ENCODE measurements at places on chromosomes 11 and 22.
A peak's percentile ranks its signal among the peaks of the same experiment; 100 is the strongest.

- ATAC-seq = peak; percentile 69
These were observed 515.1 kb downstream of the INSC start for GRCh38 chr11:15629690-15630321.

DNA sequence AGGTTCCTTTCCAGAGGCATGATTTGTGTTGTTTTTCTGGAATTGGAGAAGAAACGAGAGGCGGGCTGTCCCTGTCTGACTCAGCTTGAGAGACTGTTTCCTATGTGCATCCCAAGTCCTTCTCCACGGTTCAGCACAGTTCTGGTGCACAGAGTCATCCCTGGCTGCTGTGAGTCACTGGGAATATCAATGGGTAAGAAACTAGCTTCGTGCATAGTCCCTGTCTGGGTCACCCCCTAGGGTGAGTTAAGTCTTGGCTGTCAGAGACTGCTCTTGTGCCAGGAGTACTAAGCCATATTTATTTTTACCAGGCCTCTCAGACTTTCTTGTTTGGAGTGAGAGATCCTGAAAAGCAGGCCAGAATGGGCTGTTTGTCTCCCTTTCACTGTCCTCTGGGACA, 2.4 kb upstream of the LRP4 start:
- peak; percentile 83 for ATAC-seq

- no peak for ATAC-seq
These were observed 2.4 kb upstream of the SSTR3 start for GRCh38 chr22:37214731-37215030.

GRCh38 chr11:17816232-17816931, 81.8 kb downstream of the KCNC1 start:
- no peak for ATAC-seq

- ATAC-seq = peak; percentile 38
These were observed 540 bp downstream of the MS4A14 start for GRCh38 chr11:60396799-60397198.

DNA sequence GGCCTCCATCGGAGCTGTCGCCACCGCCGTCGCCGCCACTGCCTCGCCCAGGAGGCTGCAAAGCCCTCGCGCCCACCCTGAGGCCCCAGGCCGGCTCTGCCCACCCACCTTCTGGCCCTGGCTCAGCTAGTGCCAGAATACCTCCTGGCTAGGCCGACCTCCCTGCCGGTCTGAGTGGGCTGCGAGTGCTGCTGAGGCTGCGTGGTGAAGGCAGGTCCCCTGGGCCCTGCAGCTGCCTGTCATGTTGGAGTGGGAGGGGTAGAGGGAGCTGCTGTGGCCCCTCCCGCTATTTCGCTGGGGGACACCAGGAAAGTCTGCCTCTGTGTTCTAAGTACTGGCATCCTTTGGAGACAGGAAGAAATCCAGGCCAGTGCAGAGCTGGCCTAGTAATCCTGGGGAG, 34.2 kb downstream of the LRRC10B start:
- no peak for ATAC-seq

DNA sequence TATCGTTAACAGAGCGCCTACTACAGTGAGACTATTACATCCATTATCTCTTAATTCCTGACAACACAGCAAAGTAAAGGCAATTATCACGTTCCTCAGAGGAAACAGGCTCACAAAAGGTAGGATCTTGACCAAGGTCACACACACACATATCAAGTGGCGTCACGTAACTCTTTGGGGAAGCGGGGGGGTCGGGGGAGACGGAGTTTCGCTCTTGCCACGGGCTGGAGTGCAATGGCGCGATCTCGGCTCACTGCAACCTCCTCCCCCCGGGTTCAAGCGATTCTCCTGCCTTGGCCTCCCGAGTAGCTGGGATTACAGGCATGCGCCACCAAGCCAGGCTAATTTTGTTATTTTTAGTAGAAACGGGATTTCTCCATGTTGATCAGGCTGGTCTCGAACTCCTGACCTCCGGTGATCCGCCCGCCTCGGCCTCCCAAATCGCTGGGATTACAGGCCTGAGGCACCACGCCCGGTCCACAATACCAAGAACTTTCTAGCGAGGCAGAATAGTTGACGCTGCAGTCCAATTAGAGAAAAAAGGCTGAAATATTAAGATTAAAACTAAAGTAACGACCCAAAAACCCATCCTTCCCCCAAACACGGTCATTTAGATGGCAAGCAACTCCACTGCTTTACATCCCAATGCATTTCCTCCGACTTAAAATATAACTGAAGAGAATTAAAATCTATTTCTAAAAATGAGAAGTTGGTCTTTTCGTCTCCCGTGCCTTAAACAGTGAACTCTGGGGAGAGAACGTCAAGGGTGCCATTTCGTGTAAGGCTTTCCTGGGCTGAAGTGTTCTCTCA, 1.2 kb downstream of the DDX17 start:
- no peak for ATAC-seq

DNA sequence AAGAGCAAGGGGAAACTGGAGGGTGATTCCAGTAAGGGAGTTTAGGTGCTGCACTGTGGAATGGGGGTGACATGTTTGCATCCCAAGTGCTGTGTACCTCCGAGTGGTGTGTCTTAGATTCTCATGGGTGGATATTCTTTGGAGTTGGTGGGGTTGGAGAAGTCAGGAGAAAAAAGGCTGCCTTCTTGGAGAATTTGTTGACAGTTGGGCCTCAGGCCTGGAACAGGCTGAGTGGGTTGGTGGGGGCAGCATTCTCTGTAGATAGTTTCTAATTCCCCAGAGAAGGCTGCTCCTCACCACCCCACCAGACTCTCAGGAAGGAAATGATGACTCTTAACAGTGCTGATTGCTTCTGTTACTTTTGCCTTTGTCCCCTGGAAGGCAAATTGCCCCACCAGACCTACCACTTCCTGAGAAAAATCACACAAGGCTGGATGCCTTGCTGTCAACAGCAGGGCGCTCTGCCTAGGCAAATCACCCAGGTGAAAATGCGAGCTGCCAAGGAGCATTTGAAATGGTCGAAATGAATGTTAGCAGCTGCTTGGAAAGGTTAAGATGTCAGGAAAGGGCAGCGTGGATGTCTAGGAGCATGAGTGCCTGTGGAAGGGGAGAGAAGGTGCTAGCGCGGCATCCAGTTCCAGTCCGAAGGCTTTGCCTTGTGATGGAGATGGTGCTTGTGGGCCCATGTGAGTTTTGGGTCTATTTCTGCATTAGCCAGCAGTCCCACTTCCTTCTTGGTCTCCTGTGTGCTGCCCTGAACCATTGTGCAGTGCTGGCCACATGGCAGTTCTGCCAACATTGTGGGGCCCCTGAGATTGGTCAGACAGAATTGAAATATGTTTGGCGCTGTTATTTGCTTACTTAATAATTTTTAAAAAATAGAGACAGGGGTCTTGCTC, 29.7 kb upstream of the SORL1-AS1 start:
- ATAC-seq = no peak

DNA sequence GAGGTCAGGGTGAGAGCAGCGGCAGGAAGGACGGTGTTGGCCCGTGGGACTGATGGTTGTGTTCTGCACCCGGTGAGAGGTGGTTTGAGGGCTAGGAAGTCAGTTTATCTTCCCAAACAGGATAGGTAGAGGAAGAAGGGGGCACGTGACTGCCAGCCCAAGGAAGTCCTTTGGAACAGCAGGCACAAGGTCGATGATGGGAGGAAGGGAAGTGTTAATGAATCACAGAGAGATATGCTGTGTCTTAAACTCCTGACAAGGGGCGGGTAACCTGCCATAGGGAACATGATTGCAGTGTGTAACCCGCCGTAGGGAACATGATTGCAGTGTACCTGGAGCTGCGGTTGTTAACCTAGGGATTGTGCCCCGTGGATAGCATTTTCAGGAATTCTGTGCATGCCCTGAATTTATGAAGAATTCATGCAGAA, 49.0 kb downstream of the PRR5L start:
- no peak for ATAC-seq

DNA sequence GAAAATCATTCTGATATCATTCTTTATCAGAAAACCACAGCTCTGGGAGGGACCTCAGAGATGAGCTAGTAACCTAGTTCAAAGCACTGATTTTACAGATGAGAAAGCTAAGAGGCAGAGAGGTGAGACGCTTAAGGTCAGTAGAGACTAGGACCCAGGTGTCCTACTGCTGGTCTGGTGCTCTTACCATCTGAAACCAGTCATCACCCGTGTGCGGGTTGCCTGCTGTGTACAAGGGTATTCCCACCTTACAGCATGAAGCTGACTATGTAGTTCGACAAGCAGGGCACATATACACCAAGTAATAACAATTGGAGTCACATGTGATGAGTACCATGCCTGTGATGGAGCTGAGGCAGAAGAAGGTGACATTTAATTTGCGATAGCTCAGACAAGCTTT, 133.7 kb downstream of the ADAMTS15 start:
- no peak for ATAC-seq

DNA sequence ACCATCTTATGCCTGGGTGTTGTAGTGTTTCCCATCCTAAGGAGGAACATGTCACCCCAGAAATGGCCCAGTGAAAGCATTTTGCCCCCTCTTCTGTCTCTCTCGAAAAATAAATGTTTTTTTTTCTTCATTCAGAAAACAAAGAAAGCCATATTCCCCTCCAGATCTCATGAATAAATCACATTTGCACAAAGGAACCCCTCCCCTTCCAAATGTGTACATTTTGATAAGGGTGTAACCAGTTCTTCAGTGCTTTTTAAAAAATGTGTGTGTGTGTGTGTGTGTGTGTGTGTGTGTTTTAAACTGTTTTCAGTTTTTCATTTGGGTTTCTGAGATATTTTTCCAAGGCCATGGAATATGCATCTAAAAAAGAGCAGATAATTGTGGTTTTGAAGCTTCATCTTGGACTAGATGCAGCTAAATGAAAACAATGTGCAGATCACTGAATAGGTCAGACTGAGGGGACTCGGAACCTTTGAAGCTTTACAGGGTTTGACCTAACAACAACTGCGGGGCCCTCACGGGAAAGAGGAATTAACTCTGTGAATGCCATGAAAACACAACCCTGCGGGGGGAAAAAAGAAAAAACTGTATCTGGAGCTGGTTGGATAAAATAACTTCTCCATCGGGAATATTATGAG, 76.4 kb downstream of the YAP1 start:
- ATAC-seq = no peak

DNA sequence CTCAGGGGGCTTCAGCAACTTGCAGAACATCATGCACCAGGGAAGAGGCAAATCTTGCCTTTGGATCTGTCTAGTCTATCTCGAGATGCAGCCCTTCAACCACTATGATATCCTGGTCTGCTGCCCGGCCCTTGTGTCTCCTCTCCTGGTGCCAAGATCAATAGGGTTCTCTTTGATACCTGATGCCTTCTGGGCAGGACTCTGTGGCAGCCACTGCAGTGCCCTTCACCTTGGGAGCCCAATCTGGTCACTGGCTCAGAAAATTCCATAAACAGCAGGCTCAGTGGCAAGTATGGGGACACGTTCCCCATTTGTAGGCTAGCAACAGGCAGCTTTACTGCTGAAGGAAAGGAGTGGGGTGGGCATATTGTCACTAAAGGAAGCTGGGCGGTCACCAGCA, 23.4 kb downstream of the SYN3 start:
- ATAC-seq = no peak

DNA sequence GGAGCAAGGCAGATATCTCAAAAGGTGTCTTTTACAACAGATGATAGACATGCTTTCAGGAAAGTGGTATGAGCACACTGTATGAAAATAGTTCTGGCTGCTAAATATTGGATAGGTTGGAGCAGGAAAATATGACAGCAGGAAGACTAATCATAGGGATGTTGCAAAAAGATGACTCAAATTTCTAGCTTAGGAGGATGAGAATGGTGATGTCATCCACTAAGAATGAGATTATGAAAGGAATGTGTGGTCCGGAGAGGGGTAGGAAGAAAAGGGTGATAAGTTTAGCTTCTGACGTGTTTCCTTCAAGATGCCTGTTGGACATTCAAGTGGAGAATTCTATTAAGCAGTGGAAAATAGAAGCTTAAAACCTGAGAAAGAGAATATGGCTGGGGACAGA, 46.4 kb downstream of the RCN1 start:
- ATAC-seq = no peak

DNA sequence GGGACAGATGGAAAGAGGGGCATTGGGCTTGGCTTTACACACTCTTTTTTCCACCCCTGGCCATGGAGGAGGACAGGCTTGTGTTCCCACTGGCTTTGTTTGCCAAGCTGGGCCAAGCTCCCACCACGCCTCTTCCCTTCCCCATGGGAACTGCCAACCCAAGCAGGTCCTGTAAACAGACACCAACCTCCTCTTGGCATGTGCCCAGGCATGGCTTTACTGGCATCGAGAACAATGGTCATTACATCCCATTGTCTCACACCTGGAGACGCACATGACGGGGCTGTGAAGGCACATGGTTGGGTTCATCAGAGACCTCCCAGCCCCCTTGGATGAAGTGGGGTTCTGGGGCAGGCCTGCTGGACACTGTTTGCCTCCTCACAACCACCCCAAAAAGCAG, 11.7 kb downstream of the SEC14L3 start:
- no peak for ATAC-seq

DNA sequence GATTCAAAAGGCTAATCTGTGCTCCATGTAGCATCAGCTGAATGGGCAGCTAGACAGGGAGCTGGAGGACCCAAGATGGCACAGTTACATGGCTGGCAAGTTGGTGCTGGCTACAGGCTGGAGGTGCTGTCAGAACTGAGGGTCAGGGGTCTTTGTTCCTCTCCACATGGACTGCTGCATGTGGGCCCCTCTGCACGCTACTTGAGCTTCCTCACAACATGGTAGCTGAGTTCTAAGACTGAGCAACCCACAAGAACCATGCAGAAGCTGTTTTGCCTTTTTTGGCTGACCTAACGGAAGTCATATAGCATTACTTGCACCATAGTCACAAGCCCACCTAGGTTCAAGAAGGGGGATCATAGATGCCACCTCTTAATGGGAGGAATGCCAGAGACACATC, 196.1 kb downstream of the GRIK4 start:
- no peak for ATAC-seq

DNA sequence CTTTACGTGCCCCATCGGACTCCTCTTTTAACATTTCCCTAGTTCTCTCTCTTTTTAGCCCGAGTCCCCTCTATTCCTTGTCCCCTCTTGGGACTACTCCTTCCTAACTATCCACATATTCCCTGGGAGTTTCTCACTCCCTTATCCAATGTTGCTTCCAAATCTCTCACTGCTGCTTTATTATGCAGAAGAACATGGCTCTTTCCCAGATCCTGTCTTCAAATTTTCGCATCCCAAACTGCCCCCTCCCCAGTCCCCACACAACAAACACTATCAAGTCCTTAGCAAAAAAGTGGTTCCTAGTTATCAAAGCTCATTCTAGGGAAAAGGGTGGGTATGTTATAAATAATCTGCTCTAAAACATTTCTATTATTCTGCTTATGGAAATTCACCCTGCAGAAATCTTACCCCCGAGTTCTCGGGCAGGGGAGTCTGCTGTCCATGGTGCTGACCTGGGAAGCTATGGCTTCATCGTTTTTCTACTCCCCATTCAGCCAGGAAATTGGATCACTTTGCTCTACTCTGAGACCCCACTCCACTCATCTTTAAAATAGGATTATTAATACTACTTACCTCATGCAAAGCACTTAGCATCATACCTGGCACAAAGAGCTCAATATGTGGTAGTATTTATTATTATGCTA, 393.5 kb downstream of the BUD13 start:
- no peak for ATAC-seq

- ATAC-seq = no peak
These were observed 9.7 kb upstream of the MALAT1 start for GRCh38 chr11:65489035-65489705.
